ENCODE measurements at places on chromosomes 6 and 20.

DNA sequence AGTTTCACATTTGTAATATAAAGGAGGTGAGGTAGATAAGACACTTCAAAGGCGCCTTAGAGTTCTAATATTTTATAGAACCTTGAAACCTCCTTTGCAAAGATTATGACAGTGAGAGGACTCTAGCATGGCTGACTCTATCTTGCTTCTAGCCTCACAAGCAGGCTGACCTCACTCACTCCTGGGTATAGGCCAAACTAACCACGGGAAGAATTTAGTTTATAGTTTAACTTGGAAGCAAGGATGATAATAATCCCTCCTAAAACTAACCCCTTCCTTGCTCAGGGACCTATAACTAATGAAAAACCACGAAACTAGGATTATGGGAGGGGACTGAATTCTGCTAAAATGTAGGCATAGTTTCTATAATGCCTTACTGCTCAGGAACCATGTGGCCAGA is 84.3 kb downstream of the FILIP1 start:
- H3K4me3 ChIP-seq = no peak overlapping the region
- H3K27ac ChIP-seq = no peak overlapping the region
- no peaks in the 10 kb centered on the region for H3K36me3 ChIP-seq
- no peaks in the 10 kb centered on the region for H3K27me3 ChIP-seq

DNA sequence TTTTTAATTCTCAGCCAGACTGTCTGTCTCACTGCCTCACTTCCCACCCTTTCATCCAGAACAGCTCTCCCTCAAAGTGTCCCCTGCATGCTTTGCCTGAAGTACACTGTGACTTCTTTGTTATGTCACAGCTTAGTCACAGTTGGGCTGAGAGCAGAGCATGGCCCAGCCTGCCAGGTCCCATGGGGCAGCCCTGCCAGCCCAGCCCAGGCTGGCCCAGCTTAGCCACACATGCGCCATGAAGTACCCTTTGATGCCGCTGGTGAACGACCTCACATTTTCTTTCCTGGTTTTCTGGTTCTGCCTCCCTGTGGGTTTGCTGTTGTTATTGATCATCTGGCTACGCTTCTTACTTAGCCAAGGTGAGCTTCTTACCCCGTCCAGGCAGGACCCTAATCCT is at the start of gene ADIG:
TSS of gene ADIG (plus strand) at position 185 of the 400 bp plus-strand sequence. CDS start at position 239, 54 bp downstream.
- no peak for DNase-seq
- no peak within 1 kb of the TSS for H3K4me3 ChIP-seq
- H3K27me3 ChIP-seq = no peaks in the 10 kb centered on the region
- H3K36me3 ChIP-seq = no peaks in the 10 kb centered on the region
- no peak within 1 kb of the TSS for H3K27ac ChIP-seq

GRCh38 chr6:16504609-16505008 is 256.7 kb downstream of the ATXN1 start:
- H3K4me3 ChIP-seq = peak overlapping the region; percentile 0
- peak; percentile 56 for DNase-seq
- peaks cover 23% of the 10 kb centered on the region for H3K4me1 ChIP-seq
- no peaks in the 10 kb centered on the region for H3K36me3 ChIP-seq
- H3K27me3 ChIP-seq = no peaks in the 10 kb centered on the region

- H3K4me1 ChIP-seq = no peaks in the 10 kb centered on the region
- no peaks in the 10 kb centered on the region for H3K36me3 ChIP-seq
- no peak for DNase-seq
- H3K27me3 ChIP-seq = no peaks in the 10 kb centered on the region
These were observed 8.9 kb downstream of the FITM2 start for GRCh38 chr20:44302026-44302669.

DNA sequence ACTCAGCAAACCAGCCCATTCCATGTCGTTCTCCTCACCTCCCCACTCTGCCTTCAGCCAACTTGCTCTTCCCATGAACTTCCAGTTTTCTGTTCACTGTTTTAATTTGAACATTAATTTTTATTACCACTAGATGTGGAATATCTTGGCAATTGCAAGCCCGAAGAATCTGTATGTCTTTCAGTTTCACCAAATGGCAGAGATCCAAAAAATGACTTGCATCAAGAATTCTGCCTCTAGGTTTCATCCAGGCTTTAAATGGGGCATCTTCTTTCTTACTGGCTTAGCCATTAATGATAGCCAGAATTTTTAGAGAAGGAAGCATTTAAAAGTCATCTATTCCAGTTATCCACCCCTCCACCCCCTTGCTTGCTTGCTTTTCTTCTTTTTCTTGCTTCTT is 39.0 kb downstream of the CAP2 start:
- DNase-seq = no peak
- H3K4me1 ChIP-seq = no peaks in the 10 kb centered on the region
- no peaks in the 10 kb centered on the region for H3K27me3 ChIP-seq
- no peak overlapping the region for H3K4me3 ChIP-seq
- H3K36me3 ChIP-seq = no peaks in the 10 kb centered on the region

DNA sequence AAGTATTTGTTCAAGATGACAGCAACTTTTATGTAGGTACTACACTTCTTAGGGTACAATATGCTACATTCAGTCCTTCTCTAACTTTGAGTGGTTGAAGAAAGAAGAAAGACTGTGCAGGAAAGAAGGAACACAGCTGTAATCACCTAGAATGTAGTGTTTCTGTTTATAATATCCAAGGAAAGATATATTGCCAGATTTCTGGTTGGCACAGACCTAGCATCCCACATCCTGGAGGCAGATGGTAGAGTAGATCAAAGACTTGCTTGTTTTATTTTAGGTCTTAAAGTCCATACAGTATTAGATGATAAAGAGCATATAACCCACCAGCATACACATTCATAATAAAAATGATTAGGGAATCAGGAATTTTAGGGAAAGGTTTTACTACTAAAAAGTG is 13.3 kb upstream of the FABP7 start:
- H3K36me3 ChIP-seq = no peaks in the 10 kb centered on the region
- no peak overlapping the region for H3K27ac ChIP-seq
- H3K4me1 ChIP-seq = no peaks in the 10 kb centered on the region
- no peak for DNase-seq

DNA sequence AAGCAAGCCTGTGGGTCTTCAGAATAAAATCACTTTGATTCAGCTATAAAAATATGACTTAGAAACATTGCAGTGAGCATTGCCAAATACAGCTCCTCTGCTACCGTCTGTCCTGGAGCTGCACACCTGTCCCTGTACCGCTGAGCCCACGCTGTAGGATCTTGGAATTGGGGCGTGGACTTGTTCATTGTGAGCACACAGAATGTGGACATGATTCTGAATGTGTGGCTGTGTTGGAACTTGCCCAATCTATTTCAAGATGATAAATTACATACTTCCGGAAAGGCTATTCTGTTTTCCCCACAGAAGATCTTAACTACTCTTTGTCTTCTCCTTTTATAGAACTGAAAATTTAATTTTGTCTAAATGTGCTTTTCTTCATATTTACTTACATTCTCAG is 107.3 kb downstream of the UST start:
- H3K4me1 ChIP-seq = no peaks in the 10 kb centered on the region
- H3K4me3 ChIP-seq = no peak overlapping the region
- no peak for DNase-seq

DNA sequence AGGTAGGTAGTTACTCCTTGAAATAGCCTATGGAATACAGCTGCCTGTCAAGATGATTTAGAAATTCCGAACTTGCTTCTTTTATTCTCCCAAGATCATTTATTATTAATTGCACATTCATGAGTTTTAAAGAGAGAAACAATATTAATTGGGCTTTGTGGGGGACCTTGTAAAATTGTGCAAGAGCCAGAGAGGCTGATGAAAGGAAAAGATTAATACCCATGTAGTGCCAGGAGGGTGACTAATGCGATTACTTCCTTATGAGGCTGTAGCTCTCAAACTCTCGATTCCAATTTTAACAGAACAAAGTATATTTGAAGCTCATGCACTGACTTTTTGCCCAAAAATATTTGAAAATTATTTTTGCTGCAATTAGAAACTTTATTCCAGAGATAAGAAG is 423.8 kb upstream of the ID4 start:
- H3K27me3 ChIP-seq = no peaks in the 10 kb centered on the region
- no peaks in the 10 kb centered on the region for H3K4me1 ChIP-seq
- no peak overlapping the region for H3K4me3 ChIP-seq
- H3K27ac ChIP-seq = no peak overlapping the region
- DNase-seq = no peak

GRCh38 chr6:8588176-8588575 is 152.8 kb upstream of the SLC35B3 start:
- H3K4me3 ChIP-seq = no peak overlapping the region
- no peaks in the 10 kb centered on the region for H3K4me1 ChIP-seq
- no peak overlapping the region for H3K27ac ChIP-seq
- no peaks in the 10 kb centered on the region for H3K27me3 ChIP-seq
- H3K36me3 ChIP-seq = no peaks in the 10 kb centered on the region

- no peaks in the 10 kb centered on the region for H3K27me3 ChIP-seq
- H3K4me3 ChIP-seq = no peak overlapping the region
- H3K36me3 ChIP-seq = no peaks in the 10 kb centered on the region
- no peak overlapping the region for H3K27ac ChIP-seq
These were observed 34.8 kb downstream of the SCGN start for GRCh38 chr6:25686856-25687255.

GRCh38 chr6:113980937-113981554 is 10.1 kb upstream of the HDAC2 start:
- H3K4me1 ChIP-seq = peaks cover 54% of the 10 kb centered on the region
- no peaks in the 10 kb centered on the region for H3K36me3 ChIP-seq
- no peak overlapping the region for H3K4me3 ChIP-seq
- DNase-seq = peak; percentile 56

DNA sequence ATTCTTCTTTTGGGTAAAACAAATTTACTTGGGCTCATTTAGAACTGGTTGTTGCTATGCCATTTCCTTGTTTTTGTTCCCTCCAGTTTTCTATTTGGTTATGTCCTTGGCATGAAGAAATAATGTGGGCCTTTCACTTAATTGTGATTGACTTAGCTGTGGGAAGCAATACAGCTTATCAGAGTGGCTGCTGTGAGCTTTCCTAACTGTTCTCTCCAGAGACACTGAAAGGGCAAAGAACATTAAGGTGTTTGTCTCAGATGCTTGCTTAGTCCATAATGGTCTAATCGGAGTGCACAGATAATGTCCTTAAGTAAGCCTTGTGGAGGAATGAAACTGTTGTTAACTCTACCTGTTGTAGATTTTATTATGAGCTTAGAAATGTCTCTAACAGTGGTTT is 56.6 kb downstream of the SH3BGRL2 start:
- no peaks in the 10 kb centered on the region for H3K36me3 ChIP-seq
- H3K27ac ChIP-seq = no peak overlapping the region
- H3K27me3 ChIP-seq = no peaks in the 10 kb centered on the region
- no peaks in the 10 kb centered on the region for H3K4me1 ChIP-seq

DNA sequence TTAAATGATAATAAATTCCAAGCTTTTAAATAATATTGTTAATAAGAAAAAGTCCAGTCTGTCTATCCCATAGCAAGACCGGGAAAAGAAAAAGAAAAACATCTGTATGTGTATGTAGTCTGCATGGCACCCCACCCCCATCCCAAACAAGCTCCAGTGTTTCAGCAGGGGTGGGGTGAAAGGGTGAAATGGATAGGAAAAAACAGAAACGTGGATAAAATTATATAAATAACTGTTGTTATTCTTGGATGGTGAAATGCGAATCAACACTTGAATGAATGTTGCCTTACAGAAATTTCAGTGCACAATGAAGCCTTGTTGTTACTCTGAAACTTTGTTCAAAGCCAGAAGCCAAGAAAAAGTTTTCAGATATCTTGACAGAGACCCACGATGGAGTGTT is 31.4 kb downstream of the HAO1 start:
- no peak overlapping the region for H3K4me3 ChIP-seq
- no peaks in the 10 kb centered on the region for H3K27me3 ChIP-seq
- H3K36me3 ChIP-seq = no peaks in the 10 kb centered on the region
- DNase-seq = no peak

DNA sequence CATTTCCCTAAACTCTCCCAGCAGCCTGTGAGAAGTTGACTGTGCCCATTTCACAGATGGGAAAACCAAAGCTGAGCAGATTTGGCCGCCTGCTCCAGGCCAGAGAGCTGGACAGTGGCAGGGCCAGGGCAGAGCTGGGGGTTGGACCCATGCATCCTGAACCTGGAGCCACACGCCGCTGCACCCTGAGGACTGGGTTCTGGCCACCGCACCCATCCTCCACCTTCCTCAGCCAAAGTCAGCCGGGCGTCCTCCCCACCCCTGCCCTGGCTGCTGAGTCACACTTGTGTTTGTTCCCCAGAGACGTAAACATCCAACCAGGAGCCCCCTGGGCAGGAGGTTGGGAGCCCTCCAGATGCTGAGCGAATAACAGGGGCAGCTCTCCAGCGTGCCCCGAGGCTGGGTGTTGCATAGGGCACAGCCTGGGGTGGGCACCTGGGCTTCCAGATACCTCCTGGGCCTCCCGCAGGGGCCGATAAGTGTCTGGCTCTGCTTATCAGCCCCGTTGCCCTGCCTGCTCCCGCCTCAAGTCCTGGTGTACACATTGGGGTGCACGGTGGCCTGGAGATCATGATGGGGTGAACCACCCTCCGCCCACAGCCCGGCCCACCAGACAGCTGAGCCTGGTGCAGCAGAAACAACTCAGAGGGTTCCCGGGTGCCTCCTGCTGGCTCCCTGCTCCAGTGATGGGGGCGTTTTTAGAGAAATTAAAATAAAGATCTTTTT is 23.8 kb downstream of the RBM38 start:
- peaks cover 5% of the 10 kb centered on the region for H3K4me1 ChIP-seq
- H3K27me3 ChIP-seq = no peaks in the 10 kb centered on the region
- no peaks in the 10 kb centered on the region for H3K36me3 ChIP-seq

DNA sequence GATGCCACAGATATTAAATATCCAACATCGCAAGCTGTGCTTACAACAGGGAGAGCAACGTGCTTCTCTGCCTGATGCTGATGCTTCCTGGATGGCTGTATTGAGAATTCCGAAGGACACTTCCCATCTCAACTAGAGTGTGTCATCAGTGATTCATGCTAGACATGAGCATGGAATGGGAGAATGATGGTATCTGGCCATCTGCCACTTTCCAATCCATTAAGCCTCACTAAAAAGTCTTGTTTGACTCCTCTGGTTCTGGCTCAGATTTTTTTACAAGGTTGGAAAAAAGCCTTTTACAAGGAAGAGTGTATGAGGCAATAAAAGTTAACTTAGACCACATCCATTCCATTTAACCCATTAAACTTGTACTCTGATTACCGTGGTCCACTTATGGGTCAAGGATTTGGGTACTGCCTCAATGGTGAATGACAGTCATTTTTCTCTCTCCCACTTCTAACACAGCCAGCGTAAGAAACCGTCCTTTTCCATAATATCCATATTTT is 265.3 kb downstream of the UST start:
- H3K27ac ChIP-seq = no peak overlapping the region
- no peaks in the 10 kb centered on the region for H3K36me3 ChIP-seq
- no peak overlapping the region for H3K4me3 ChIP-seq
- no peaks in the 10 kb centered on the region for H3K4me1 ChIP-seq
- H3K27me3 ChIP-seq = no peaks in the 10 kb centered on the region
- no peak for DNase-seq

GRCh38 chr6:14767226-14767625 is 478.6 kb upstream of the JARID2 start:
- no peaks in the 10 kb centered on the region for H3K27me3 ChIP-seq
- no peak overlapping the region for H3K27ac ChIP-seq
- no peaks in the 10 kb centered on the region for H3K4me1 ChIP-seq

DNA sequence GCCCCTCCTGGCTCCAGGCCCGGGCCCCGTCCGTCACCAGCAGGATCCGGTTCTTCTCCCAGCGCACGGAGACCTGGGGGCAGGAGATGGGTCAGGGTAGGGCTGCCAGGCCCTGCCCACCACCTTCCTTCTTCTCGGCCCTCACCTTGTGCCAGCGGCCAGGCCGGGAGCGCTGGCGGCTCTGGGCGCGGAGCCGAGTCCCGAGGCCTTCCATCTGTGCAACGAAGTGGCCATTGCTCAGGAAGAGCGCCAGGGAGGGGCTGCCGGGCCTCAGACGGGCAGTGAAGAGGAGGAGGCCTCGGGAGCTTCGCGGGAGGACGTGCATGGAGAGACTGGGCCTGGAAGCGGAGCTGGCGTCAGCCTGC is 7.9 kb downstream of the ADRM1 start:
- no peaks in the 10 kb centered on the region for H3K4me1 ChIP-seq
- no peak overlapping the region for H3K4me3 ChIP-seq
- no peaks in the 10 kb centered on the region for H3K36me3 ChIP-seq
- H3K27me3 ChIP-seq = no peaks in the 10 kb centered on the region
- DNase-seq = no peak

Measured in Karpas-422 (cell line).